ENCODE measurements at places on chromosomes 5 and 9.

- DNase-seq: no peak
Measured at GRCh38 chr5:145777445-145778063, 57.6 kb downstream of the PRELID2 start.

GRCh38 chr5:126794157-126794828 is 17.4 kb downstream of the LMNB1 start:
- no peak for DNase-seq

DNA sequence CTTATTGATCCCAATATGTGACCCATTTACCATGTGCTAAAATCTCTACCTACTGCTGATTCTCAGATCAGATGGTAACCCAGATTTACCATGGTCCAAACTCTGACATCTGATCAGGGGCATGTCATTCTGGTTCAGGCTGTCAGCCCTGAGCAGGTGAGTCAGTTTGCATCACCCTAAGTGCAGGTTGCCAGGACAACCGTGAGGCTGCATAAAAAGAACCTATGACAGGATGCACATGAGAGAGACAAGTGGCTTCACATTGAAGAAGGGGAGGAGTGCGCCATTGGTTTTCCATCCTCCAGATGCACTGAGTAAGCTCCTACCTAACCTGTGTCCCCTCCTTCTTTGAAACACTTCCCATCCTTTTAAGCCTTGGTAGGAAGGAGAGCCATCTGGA is 801 bp upstream of the PRSS3 start:
- no peak for DNase-seq

GRCh38 chr5:151005950-151006576 is 14.3 kb upstream of the GPX3 start:
- no peak for DNase-seq

GRCh38 chr5:83011985-83012384 is 65.2 kb downstream of the TMEM167A start:
- no peak for DNase-seq

GRCh38 chr9:73549991-73550390 is 398.3 kb downstream of the ANXA1 start:
- no peak for DNase-seq

GRCh38 chr5:101966476-101966875 is 329.6 kb downstream of the SLCO4C1 start:
- no peak for DNase-seq

DNA sequence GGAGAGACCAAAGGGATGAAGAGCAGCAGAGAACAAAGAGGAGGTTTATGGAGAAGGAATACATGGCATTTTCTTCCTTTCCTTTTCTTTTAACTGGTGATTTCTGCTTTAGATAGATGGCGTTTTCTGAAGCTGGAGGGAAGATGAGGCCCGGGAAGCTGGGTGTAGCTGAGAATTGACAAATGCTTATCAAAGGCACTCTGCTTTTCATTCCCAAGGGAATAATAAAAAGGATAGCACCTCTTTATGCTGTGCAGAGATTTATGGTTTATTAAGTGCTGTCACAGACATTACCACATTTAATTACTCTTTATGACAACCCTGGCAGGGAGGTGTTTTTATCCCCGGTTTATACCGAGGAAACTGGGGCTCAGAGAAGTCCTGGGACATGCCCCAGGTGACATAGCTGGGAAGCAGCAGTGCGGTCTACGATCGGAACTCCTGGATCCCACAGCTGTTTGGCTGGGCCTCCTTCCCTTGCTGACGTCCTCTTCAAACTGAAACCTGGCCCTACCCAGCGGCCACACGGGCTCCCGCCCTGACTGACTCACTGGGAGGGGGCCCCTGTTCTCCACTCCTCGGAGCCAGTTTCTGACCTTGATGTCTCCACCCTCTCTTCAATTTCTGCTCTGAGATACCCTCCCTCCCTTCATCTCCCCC is 8.2 kb upstream of the EPB41L4B start:
- no peak for DNase-seq
